A549 treated with Mapracorat at 1 μM for 4 hours (cell line): ENCODE measurements at places on chromosomes 16 and 17. TPM values are rescaled to one million over a fixed set of nuclear protein-coding genes. Genes with fewer than 3 reads are reported as not detected.

Gene MIF4GD
- total RNA-seq: 32.7 to 38.4 TPM (median 38.0 TPM) in 5 replicates

Gene HP
- 0.33 TPM in 1 of 5 replicates, not detected in the others for total RNA-seq

Gene ZNF423
- total RNA-seq: 0.05 to 0.29 TPM (median 0.08 TPM) in 5 replicates

Gene MYADML2
- total RNA-seq: not detected in 5 replicates

Gene SLC47A2
- total RNA-seq: 0.08 to 0.23 TPM (median 0.13 TPM) in 4 of 5 replicates, not detected in the other

Gene MYH13
- not detected in 5 replicates for total RNA-seq

Gene SMTNL2
- 0.15 to 0.97 TPM (median 0.36 TPM) in 5 replicates for total RNA-seq

Gene SMPD3
- total RNA-seq: 0.05 to 0.36 TPM (median 0.10 TPM) in 5 replicates

Gene SMURF2
- total RNA-seq: 21.9 to 29.1 TPM (median 27.9 TPM) in 5 replicates

Gene TBC1D24
- 4.8 to 8.2 TPM (median 7.5 TPM) in 5 replicates for total RNA-seq

Gene PLEKHH3
- total RNA-seq: 14.3 to 19.9 TPM (median 17.6 TPM) in 5 replicates

Gene PSMD11
- total RNA-seq: 172 to 220 TPM (median 188 TPM) in 5 replicates
